ENCODE measurements at places on chromosomes 4 and X. TPM values are rescaled to one million over a fixed set of nuclear protein-coding genes. Genes with fewer than 3 reads are reported as not detected.

GRCh38 chrX:24838629-24839028 is 144.9 kb downstream of the POLA1 start:
- no peak for DNase-seq

GRCh38 chr4:108334031-108334430 is 165.3 kb upstream of the LEF1 start:
- no peak for DNase-seq

- DNase-seq = no peak
Measured at GRCh38 chr4:76011700-76012387, 4.5 kb upstream of the CXCL9 start.

DNA sequence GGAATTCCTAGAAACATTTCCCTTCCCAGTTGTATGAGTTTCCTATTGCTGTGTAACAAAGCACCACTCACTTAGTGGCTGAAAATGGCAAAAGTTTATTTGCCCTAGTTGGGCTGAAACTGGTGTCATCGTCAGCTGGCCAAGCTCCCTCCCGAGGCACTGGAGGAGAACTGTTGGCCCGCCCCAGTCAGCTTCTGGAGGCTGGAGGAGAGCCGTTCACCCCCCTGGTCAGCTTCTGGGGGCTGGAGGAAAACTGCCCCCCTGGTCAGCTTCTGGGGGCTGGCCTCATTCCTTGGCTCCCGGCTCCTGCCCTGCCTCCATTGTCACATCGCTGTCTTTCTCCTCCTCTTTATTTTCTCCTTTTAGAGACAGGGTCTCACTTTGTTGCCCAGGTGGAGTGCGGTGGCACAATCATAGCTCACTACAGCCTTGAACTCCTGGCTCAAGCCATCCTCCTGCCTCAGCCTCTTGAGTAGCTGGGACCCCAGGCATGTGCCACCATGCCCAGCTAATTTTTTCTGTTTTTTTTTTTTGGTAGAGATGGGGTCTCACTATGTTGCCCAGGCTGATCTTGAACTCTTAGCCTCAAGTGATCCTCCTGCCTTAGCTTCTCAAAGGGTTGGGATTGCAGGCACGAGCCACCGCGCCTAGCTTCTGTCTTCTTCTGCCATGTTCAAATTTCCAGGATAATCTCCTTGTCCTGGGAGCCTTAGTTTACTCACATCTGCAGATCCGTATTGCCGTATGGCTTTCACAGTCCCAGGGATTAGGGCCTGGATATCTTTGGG is 3.2 kb downstream of the RGS12 start:
- no peak for DNase-seq

GRCh38 chr4:56976837-56977320 is 527 bp downstream of the NOA1 start:
- peak; percentile 35 for DNase-seq

- no peak for DNase-seq
Measured at GRCh38 chrX:104695593-104695992, 129.6 kb downstream of the IL1RAPL2 start.

- DNase-seq = no peak
Measured at GRCh38 chr4:161522031-161522430, 641.8 kb downstream of the FSTL5 start.

DNA sequence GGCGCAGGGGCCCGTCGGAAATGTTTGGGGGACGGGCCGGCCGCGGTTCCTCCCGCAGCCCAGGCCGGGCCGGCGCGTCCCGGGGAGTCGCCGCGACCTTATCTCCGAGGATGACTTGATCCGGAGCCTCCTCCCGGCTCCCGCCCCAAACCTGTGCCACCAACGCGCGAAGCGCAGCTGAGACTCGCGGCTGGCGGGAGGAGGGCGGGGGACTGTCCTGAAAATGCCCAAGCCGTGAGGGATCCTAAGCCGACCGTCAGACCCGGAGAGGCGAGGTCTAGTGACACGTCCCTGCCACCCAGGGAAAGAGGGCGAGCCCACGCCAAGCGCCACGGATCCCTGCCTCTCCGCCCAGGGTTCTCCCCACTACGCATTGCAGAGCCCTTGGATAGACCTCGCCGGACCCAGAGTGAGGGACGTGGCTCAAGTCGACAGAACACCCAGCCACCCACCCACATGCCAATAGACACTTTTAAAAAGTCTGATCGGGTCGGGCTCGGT is 26.9 kb downstream of the UTP14A start:
- DNase-seq = no peak

Gene ANOS1
- not detected for total RNA-seq

Gene SHOX
- not detected for total RNA-seq

Gene SLC10A6
- not detected for total RNA-seq

Gene NIPAL1
- total RNA-seq = 2.0 TPM

Measured in activated T-helper 1 cell treated with anti-CD3 and anti-CD28 coated beads, Interleukin-12 subunit alpha, Interleukin-12 subunit beta, Interleukin-2, Interleukin-4 antibody, amounts not matched to agents 30 ng/mL and 10 ng/mL and 1 ng/mL, durations not matched to agents 14 hours and 24 hours and 36 hours (primary cell).